ENCODE measurements at places on chromosomes 1 and 21.

DNA sequence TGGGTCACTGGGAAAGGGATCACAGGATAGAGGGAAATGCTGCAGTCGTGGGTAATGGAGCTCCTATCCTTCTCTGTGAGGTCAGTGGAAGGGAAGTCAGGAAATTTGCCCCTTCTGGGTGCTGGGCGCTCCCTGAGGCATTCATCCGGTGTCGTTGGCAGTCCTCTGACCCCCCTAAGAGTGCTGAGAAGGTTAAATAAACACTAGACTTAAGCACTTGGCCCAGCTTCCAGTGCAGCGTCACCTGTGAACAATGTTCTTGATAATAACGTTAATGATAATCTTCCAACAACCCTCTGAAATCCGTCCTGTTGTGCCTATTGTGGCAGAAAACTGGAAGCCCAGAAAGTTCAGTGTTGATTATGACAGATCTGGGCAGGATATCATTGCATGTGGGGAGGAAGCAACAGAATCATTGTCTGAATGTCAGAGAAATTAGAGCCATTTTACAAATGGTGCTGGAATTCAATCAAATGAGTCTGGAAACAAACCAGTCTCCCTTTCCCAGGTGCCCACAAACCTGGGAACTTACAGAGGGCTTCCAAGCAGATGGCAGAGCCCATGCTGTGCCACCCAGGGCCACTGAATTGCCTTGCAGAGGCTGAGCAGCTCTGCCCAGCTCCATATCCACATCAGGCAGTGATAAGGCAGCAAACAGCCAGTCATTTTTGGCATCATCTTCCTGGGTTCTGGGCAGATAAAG lies 216.8 kb downstream of the KAZN start:
- no peak for DNase-seq

DNA sequence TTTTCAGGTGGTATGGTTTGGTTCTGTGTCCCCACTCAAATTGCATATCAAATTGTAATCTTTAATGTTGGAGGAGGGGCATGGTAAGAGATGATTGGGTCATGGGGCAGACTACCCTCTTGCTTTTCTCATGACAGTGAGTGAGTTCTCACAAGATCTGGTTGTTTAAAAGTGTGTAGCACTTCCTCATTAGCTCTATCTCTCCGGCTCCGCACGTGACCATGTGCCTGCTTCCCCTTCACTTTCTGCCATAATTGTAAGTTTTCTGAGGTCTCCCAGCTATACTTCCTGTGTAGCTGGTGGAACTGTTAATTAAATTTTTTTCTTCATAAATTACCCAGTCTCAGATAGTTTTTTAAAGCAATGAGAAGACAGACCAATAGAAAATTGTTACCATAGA lies 843.2 kb downstream of the AMY1C start:
- DNase-seq: no peak

DNA sequence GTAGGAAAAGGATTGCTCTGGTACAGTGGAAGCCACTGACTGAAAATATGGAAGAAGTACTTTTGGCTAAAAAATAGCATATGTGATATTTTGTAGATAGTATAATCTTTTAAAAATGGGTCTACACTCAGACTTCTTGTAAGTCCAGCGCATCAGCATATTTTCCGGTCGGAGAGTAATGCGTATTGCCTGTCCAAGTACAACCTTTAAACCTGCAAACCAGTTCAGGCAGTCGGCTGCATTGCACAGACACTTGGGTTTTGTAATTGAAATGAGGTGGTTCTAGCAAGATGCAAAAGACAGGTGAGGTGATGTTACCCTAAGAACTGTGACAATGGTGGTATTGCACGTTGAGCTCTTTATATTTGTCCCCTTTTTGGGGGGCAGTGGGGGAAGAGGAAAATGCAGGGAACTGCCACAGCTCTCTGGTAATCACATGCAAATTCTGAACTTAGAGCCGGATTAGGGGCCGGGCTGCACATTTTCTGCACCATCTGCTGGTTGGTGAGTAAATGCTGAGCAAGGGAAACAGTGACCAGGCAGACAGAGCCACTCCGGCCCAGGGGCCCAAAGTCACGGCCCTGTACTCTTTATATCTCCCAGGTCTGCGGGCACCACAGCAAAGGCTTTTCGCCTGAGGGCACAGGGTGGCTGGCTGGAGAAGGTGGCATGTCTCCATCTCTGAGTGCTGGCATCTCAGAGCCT lies 2.3 kb downstream of the GPR137B start:
- no peak for DNase-seq

- DNase-seq: no peak
These were observed 76.1 kb downstream of the OLFM3 start for GRCh38 chr1:101920577-101920976.

DNA sequence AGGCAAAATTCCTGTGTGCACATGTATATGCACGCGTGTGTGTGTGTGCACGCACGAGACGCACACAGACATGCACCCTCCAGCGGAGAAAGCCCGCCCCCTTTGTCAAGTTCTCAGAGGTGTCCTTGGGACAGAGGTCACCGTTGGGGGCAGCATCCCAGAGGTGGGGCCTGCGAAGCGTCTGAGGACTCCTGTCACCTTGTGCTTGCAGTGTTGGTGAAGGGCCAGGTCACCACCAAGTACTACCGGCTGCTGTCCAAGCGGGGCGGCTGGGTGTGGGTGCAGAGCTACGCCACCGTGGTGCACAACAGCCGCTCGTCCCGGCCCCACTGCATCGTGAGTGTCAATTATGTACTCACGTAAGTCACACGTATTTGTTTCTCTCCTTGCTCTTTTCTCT lies 42.6 kb downstream of the SIM2 start:
- no peak for DNase-seq

DNA sequence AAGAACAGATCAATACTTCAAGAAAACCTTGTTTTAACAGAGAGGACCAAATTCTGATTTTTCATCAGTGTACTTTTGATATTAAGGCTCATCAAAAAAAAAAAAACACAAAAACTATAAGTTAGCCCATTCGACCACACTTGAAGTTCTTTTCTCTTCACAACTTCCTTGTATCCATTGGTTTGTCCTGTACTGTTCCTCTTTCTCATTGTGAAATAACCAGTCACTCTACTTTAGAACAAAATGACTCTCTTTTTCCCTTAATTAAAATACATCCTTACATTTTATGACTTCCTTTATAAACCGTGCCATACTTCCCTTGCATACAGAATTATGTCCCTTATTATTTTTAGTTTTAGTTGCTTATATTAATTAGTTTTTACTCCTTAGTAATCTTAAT lies 8.4 kb downstream of the QSOX1 start:
- no peak for DNase-seq

DNA sequence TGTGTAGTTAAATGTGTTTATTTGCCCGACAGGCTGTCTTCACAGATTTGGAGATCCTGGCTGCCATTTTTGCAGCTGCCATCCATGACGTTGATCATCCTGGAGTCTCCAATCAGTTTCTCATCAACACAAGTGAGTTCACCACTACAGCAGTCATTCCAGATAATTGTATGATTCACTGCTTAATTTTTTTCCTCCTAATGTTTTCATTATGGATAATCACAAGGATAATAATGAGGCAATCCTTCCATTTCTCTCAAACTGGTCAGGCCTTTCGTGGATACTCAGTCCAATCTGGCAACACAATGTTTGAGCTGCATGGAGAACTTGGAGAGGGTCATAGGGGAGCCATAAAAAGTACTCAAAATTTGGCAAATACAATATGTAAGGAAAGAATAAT lies 168.3 kb upstream of the SGIP1 start:
- no peak for DNase-seq

DNA sequence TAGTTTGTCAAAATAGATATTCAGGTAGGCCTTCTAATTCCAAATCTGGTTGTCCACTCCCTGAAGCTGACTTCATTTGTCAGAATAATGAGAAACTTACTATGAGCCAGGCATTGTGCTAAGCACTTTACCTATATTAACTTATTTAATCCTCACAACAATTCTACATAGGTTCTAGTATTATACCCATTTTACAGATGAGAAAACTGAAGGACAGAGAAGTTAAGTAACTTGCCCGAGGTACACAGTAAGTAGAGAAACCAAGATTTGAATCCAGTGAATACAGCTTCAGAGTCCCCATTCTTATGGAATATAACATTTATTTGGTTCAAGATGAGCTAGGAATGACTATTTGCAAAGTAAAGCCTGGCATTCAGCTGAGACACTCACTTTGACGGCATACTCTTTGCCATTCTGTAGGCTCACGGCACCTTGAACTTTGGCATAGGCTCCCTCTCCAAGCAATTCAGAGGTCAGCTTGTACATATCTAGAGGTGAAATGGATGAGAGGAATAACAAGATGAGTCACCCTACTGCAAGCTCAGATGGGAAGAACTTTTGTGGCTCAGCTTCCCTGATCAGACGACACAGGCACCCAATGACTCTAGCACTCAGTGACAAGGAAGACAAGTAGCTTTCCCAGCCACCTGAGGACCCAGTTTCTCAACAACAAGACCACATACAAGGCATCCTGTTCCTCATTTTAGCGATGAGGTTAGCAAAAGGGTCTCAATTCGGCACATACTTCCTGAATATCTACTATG lies 23.7 kb downstream of the MKNK1 start:
- DNase-seq: no peak

GRCh38 chr21:44969066-44969670 lies 29.3 kb downstream of the SLX9 start:
- DNase-seq: no peak

- no peak for DNase-seq
These were observed 10.9 kb upstream of the SAMD11 start for GRCh38 chr1:912740-913301.

DNA sequence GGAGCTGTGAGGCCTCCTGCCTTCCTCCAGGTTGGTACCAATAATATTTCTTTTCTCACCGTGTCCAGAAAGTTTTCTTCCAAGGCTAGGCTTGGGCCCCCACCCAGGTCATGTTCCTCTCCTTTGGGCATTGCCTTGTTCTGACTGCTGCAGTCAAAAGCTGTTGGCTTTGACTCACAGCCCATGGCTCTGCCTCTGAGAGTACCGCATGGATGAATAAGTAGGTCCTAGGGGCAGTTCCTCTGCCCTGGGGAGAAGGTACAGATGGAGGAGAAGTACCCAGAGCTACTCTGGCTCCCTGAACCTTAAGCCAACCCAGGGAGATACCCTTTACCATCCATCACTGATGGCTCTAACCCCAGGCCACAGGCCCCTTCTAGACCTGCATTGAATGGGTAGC lies 115.0 kb downstream of the NAV1 start:
- DNase-seq: no peak

GRCh38 chr1:212601524-212601923 lies 7.0 kb upstream of the ATF3 start:
- no peak for DNase-seq

DNA sequence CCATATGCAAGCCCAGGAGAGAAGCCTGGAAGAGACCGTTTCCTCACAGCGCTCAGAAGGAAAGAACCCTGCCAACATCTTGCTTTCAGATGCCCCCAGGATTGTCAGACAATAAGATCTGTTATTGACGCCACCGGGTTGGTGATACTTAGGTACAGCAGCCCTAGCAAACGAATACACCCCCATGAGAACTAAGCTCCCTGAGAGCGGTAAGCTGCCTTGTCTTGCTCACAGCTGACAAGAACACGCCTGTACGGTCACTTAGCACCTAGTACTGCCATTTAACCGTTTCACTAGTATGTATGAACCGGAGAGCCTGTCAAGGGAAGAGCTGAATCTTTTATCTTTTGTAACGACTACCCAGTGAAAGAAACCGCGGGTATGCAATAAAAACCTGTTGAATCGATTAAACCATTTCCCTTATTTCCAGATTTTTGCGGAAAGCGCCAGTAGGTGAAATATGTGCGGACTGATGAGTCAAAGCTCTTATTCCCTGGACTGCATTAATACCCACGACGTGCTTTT lies 619 bp upstream of the ZBTB8B start:
- no peak for DNase-seq

- no peak for DNase-seq
These were observed 277.0 kb upstream of the C1orf105 start for GRCh38 chr1:172143384-172144055.

GRCh38 chr1:22231995-22232690 lies 89.2 kb upstream of the WNT4 start:
- DNase-seq: no peak

- DNase-seq: no peak
These were observed 197.6 kb upstream of the DMRTA2 start for GRCh38 chr1:50620680-50621329.

GRCh38 chr1:203331224-203331623 lies 19.7 kb downstream of the FMOD start:
- DNase-seq: no peak

- DNase-seq: no peak
These were observed 1.0 kb downstream of the ZNF687 start for GRCh38 chr1:151282883-151283725.

DNA sequence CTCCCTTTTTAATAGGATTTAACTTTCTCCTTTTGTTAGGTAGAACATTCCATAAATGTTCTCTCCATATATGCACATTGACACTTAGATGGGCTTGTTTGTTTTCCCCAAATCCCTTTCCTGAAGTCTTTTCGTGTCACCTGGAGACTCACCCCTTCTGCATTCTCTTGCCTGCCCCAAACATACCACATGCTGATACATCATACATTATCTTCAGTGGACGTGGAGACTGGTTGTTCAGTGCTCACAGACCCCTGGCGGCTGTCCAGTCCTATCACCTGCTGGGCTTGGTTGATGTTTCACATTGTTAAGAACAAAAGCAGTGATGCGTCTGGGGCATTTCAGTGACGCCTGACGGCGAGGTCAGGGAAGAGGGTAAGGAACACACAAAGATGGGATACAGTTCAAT lies 22.2 kb downstream of the FMOD start:
- no peak for DNase-seq

DNA sequence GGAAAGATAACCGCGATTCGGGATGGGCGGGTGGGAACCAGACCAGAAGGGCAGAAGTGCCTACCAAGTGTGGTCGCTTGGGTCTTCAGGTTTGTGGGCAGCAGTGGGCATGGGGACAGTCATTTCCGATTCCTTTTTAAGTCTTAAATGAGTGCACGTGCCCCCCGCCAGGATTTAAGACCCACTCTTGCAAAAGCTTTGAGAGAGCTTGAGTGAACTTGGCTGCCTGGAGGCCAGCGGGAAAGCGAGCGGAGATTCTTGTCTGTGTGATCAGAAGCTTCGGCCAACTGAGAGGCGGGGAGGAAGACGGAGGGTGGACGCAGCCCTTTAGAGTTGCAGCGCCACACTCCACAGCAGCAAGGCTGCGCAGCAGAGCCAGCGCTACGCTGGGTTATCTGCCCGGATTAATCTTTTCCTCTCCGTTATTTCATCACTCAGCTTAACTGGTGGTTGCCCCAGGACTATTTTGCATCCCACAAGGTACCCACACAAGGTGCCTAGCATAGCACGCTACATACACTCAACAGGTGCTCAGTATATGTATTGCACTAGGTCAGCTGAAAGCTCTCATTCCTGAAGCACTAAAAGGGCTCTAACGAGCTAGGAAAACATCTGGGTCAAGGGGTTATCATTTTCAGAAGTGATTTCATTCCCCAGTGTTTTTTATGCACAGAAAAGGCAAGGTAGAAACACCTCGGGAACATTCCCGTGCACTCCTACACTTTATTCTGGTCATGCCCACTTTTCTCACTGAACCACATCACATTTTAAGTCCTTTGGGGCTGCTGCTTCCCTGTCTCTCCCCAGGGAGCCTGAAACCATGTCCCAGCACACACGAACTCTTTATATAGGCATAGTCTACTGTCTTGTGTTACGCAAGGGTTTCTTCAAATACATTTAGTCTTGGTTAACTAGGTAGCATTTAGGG lies 1.5 kb upstream of the BATF3 start:
- no peak for DNase-seq

GRCh38 chr1:9207715-9208114 lies 26.9 kb upstream of the H6PD start:
- DNase-seq: no peak

GRCh38 chr21:46284733-46285132 lies 678 bp downstream of the MCM3AP start:
- DNase-seq: no peak
